Stimulated activated CD4-positive, alpha-beta T cell treated with anti-CD3 and anti-CD28 coated beads, Interleukin-12 subunit alpha, Interleukin-12 subunit beta, amount 100 ng/mL, for 4 hours (primary cell): ENCODE measurements at places on chromosomes 7 and 10.
A peak's percentile ranks its signal among the peaks of the same experiment; 100 is the strongest.

DNA sequence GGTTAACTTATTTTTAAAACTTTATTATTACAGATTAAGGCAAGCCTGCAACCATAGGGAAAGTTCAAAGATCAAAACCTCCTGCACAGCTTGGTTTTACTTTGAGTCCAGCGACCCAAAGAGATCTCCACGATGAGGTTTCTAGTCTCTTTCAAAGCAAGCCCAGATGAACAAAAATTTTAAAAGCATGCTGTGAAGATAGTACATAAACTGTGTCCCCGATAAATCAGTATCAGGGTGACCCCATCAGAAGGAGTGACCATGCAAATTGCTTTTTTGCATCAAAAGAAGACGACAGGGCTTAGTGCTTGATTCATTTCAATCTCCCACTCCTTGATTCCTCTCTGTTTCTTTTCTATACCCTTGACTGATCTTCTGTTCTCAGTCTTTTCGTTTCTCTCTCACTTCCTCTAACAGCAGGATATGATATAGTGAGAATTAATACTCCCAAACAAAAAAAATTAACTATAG, 16.0 kb upstream of the DNTT start:
- DNase-seq = no peak

DNA sequence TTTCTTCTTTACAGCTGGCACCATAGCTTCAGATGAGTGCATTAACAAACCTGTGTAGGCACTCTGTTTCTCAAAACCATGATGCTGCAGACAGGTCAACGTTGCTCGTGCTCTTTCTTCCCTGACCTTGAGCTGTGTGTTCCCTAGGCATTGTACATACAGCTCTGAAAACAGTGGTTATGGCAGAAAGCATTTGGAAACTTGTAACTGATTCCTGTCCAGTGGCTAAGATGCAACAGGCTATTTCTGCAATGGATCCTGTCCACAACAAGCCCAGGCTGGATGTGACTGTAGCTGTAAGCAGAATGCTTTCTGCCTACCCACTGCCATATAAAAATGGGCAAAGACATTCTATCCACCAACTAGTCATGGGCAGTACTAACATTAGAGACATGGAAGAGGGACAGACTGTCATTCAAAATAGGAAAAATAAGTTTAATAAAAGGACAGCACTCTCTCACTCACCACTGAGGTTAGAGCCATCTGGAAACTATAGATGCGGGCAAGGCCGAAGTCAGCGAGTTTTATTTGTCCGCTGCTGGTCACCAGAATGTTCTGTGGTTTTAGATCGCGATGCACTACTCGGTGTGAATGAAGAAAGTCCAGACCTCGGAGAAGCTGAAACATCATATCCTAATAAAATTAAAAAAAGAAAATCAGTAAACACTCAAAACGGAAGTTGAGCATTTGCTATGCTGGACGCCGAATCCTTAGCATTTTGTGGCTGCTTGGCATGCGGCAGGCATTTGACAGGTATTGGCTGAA, 111.0 kb downstream of the CDK6 start:
- no peak for DNase-seq

DNA sequence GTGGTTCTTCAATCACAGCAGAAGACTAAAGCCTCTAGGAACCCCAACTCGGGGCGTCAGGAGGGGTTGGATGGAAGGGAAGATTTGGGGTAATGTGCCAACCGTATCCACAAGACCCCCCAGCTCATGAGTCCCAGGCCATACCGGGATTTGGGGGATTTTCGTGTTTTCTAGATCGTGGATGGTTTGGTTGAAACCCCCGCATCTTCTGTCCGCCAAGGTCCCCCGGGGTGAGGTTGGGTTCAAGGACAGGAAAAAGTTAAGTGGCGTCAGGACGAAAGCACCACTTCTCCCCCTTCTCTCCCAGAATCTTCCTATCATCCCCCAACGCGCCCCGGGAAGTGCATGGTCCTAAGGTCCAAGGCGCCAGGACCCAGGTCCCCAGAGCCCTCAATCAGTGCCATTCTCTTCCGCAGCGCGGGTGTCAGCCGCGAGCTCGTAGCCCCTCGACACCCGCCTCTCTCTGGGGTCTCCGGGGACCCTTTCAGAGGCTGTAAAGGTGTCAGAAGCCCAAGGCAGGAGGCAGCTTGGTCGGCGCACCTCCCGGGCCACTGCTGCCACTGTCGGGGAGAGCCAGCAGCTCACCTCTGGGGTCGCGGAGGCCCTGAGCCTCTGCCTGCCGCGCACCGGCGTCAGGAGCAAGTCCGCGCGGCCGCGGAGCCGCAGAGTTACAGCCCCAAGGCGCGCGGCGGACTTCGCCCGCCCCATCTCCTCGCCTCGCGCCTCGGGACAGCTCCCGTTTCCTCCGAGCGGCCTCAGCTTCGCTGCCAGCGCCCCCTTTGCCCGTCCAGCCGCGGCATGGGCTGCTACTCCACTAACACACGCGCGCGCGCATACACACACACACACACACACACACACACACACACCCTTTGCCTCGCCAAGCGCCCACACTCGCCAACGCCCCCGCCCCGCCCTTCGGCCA, 1.5 kb downstream of the MKX start:
- peak; percentile 18 for DNase-seq

- no peak for DNase-seq
Observed at GRCh38 chr7:119555788-119556187, 717.2 kb upstream of the KCND2 start.

DNA sequence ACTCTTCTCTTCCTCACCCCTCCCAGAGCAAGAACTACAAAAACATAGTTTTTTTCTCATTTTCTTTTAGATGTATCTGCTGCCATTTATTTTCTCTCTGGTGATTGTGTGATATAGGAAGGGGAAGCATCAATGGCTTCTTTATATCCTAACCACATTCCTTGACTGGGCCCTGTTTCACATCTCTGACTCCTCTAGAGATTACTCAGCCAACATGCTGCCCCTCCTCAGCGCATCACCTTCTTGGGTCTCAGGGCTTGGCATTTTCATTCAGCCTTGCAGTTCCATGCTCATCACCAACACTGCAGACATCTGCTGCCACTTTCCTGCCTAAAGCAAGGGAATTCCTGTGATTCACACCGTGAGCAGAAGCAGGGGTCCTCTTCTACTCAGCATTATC, 705.5 kb downstream of the AUTS2 start:
- no peak for DNase-seq

DNA sequence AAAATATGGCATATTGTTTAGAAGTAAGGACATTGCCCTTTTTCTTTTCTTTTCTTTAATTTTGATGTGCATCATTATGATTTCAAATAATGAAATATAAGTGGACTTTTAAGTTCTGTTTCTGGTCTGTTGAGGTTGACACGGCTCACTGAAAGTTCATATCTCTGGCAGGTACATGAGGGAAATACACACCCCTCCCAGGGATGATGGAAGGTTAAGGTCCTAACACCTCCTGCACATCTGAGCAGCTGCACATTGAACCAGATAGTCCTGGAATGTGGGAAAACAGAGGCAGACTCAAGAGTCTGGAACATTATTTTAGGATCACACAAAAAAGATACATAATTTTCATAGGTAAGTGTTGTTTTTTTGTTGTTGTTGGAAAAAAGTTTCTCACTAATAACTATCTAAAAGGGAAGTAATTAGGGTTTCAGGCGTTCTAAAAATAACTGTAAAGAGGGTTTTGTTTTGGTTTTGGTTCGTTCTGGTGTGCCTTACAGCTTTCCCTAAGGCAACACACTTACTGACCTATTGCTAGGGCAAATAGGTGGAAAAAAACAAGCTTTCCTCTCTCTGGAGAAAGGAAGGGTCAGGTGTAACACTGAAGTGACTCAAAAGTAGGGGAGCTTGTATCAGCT, 201.2 kb upstream of the PRKCQ start:
- DNase-seq = no peak

DNA sequence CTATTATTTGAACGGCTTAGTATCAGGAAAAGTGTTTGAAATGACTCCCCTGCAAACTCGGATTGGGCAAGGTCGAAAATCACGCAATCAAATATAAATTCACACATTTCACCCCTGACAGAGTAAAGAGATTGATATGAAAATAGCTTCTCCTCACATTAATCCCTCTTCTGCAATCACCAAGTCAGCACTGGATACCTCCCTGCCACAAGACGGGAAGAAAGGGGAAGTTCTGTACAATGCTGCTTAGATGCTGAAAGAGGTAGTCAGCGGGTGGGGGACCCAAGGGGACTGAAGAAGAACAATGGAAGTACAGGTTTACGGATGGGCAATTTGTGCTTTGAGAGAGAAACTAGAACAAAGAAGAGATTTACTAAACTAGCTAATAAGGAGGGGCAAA, 72.0 kb upstream of the ANK3 start:
- DNase-seq = no peak

- peak; percentile 57 for DNase-seq
Observed at GRCh38 chr7:65722361-65722792, 150.5 kb upstream of the VKORC1L1 start.

GRCh38 chr10:119777686-119778085, 51.8 kb downstream of the INPP5F start:
- no peak for DNase-seq

GRCh38 chr10:6753644-6754043, 173.6 kb upstream of the PRKCQ start:
- DNase-seq = no peak

GRCh38 chr7:101368422-101369165, 5.9 kb downstream of the COL26A1 start:
- no peak for DNase-seq

DNA sequence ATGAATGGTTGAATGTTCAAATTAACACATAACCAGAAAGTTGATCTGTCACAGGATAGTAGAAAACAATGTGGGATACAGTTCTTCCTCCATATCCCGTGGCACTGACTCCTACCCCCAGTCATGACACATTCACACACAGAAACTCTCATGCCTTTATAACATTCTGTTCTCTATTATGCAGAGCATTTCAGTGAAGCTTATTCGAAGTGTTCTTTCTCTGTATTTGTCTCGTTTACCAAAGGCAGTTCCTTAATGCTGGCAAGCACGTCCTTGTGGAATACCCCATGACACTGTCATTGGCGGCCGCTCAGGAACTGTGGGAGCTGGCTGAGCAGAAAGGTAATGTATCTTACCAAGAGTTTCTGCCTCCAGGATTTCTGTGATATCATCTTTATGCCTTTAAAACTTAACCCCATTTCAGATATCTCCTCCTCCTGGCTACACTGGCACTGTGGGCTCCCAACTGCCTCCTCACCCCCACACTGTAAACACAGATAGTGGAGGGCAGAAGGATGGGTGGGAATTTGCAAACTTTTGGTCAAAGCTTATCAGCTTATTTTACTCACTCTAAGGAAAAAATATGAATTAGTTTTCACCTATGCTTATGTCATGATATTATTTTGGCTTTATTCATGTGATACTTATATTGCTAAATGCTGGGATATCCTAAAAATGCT, 34.1 kb downstream of the BLVRA start:
- DNase-seq = no peak

DNA sequence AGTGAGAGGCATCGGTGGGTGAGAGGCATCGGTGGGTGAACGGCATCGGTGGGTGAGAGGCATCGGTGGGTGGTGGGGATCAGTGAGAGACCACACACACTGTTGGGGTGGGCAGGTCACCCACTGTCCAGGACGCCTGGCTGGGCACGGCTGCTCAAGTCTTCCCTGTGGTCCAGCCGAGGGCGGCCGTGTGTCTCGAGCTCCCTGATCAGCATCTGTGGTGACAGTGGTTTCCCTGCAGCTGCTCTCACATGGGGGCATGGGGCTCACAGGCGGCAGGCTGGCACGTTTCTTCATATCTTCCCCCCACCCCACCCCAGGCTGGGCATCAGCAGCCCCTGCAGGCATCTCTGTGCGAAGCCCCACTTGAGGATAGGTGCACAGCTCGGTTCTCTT, 78.2 kb downstream of the NKX6-2 start:
- no peak for DNase-seq

- DNase-seq = no peak
Observed at GRCh38 chr10:132960631-132961419, 18.5 kb upstream of the CFAP46 start.

GRCh38 chr7:130831817-130832481, 97.9 kb upstream of the KLF14 start:
- DNase-seq = no peak

DNA sequence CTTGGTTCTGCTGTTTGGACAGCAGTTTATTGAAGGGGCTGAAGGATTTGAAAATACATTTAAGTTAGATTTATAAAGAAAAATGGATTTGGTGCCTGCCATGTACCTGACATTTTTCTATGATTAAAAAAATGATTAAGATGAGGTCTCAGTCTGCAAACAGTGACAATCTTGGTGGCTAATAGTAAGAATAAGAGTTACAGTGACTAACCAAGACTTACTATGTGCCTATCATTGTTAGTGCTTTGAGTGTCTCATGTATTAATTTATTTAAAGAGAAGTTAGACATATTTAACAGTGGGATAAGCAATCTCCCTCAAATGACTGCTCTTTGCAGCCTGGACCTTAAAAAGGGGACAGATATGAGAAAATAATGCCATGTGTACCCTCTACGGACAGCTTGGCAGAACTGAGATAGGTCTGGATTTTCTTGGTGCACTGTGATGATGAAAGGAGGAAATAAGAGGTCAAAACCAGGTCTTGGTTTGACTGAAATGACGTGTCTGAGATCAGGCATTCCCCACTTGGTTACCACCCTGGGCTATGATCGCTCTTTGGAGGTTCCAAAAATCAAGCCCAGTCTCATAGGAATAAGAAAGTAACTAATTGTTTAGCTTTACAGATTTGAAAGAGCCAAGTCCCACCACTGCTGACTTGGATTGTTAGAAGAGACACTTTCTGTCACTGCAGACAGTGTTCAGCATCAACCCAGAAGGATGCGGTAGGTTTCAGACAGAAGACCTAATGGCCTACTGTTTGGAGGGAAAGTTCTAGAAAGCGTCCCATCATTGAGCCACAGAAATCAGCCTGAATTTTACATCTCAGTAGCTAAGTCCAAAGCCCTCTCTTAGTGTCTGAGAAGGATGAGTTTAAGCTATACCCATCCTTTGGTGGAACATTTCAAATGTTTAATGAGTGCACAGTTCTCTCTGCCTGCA, 2.1 kb downstream of the CASP7 start:
- no peak for DNase-seq

GRCh38 chr10:97412891-97413304, 11.8 kb upstream of the RRP12 start:
- peak; percentile 45 for DNase-seq

DNA sequence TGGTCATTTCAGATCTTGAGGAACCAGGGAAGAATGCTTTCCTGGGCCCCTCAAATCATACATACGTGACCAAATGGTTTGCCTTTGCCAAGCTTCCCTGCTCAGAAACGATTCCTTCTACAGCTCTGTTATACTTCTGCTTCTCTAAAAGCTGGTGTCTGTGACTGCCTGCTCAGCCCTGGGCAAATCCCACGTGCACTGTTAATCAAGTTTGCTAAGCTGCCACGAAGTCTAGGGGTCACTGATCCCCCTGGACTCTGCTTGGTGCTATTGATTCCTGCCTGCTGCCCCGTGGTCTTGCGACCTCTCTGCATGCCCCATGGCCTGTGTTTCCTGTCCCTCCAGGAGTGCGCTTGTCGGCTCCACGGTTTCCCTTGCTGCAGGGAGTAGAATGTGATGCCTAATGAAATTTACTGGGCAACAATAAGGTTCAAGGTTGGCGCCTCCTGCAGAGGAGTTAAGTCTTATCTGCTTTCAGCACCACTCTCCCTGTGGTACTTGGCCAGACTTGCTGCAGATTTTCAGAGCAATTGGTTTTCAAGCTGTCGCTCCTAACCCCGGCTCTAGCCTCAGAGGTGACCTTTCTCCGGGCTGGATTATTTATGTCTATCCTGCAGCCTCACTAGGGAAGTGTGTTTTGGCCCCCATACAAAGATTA, 201.6 kb upstream of the FZD8 start:
- no peak for DNase-seq
